EL (cell line): ENCODE measurements at places on chromosomes 12 and 14.

GRCh38 chr12:68334132-68334531 lies 2.0 kb upstream of the MDM1 start:
- DNase-seq = no peak

DNA sequence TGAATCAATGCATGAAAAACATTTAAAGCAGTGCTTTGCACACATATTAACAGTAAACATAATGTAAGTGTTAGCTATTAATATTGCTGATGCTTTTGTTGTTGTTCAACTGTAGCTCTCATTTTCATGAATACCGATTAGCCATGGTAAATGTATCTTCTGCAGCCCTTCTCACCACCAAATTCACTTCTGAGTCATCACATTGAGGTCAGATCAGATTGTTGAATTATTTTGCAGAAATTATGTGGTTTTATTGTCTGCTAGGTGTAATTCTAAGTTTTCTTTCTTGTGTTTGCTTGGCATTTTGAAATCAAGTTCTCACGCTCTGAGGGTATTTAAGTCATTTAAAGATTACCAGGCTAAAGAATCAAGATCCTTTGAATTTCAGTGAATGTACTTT lies 74.6 kb downstream of the AKAP6 start:
- peak; percentile 5 for DNase-seq

GRCh38 chr14:94163796-94164195 lies 10.3 kb upstream of the PPP4R4 start:
- DNase-seq = no peak

GRCh38 chr12:81170072-81170471 lies 92.2 kb downstream of the ACSS3 start:
- peak; percentile 54 for DNase-seq

DNA sequence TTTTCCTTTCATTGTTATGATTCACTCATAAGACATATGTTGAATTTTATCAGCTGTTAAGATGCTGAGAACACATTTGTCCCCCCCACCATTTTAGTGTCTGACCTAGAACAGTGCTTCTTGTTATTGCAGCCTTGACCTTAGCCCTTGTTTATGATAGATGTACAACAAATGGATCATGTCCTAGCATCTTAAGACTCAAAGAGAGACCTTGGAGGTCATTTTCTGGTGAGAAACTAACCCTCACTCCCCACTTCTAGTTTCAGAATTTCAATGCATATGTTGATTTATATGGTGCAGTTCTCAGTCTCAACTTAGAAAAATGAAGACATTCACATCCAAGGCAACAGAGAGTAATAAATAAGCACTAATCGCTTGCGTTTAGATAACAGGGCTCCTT lies 391.2 kb downstream of the AEBP2 start:
- DNase-seq = no peak

DNA sequence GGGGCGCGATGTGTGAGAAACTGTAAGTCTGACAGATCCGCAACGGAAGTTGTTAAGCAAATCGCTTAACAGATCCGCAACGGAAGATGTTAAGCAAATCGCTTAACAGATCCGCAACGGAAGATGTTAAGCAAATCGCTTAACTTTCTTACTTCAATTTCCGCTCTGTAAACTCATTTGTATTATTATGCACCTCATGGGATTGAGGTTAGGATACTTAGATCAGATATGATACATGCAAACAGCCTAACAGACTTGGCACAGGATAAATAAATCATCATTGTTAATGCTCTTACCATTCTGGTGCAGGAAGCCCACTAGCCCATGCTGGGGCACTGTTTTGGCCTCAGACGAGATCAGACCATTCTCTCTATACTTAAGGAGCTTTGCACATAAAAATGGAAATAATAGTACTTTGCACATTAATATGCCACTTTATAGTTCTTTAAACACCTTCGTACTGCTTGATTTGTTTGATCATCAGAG lies 399 bp downstream of the NCAPD2 start:
- no peak for DNase-seq

GRCh38 chr14:67749341-67750084 lies 47.8 kb downstream of the RDH12 start:
- DNase-seq = no peak

GRCh38 chr12:53750812-53751335 lies 905 bp downstream of the CISTR start:
- no peak for DNase-seq

DNA sequence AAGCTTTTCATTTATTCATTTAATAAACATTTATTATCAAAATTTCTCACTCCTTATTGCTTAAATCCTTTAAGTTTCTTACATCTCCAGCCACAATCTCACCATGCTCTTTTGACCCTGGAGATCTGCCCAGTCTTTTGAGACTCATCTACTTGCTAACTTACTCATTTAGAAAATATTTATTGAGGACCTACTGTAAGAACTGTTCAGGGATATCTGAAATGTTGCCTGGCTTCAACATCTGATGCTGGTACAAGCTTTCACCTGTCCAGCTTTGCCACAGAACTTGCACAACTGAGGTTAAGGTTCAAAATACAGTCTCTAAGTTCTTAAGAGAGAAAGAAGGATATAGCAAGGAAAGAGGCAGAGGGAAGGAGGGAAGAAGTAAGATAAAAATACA lies 17.5 kb upstream of the GXYLT1 start:
- DNase-seq = peak; percentile 77

GRCh38 chr14:77832297-77832696 lies 32.4 kb downstream of the ADCK1 start:
- no peak for DNase-seq

GRCh38 chr14:64012003-64012402 lies 159.2 kb downstream of the SYNE2 start:
- no peak for DNase-seq

- DNase-seq = no peak
Measured at GRCh38 chr12:75581515-75581914, 70.1 kb upstream of the KRR1 start.

DNA sequence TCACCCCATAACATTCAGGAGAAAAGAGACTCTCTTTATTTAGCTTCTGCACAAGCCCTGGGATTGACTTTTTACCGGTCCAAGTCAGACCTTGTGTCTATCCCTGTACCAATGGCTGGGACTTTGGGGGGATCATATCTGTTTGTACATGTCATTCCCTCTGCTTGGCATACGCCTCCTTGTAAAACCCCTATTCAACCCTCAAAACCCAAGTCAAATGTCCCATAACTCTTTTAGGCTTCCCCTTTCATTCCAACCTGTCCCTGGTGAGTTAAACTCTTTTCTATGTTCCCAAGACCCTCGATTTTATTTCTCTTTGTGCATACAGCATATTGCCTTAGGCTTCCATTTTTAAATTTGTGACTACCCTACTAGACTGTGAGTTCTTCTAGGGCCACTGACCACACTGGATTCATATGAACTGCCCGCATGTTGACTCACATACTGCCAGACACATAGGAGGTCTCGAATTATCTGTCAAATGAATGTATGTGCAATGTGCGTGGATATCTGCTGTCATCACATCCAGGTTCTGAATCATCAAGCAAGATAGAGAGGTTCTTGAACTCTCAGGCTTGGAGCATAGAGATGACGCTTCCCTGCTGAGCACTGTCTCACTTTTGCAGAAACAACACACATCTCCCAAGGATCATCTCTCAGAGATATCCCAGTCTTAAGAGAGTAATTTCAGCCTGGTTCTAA lies 548.6 kb upstream of the TBX3 start:
- DNase-seq = peak; percentile 50

- DNase-seq = no peak
Measured at GRCh38 chr12:32947206-32948067, 50.9 kb upstream of the PKP2 start.

GRCh38 chr12:54383041-54383609 lies 1.4 kb downstream of the ZNF385A start:
- DNase-seq = peak; percentile 93

DNA sequence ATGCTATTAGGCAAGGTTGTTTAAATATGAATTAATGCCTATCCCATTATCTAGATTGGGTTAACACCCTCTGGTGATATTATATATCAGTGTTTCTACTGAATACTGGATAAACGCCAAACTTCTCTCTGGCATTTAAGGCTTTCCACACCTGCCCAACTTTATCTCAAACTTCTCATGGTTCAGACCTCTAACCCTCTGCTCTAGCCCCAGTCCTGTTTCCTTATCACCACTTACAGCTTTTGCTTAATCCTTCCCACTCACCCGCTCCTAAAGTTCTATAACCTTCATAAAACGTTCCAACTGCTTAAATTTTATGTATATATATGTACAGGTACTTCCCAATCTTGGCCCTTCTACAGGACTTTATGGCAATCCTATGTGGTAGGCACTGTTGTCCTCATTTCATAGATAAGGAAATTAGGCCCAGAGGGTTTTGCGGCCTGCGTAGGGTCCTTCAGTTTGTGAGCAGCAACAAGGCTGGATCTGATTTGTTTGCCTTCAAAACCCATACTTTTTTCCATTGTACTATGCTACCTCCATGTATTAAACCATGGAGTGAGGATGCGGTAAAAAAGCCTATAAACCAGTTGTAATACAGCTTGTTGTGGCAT lies 1.2 kb downstream of the LPCAT3 start:
- DNase-seq = no peak

GRCh38 chr14:65738339-65738738 lies 325.8 kb downstream of the FUT8 start:
- DNase-seq = no peak

DNA sequence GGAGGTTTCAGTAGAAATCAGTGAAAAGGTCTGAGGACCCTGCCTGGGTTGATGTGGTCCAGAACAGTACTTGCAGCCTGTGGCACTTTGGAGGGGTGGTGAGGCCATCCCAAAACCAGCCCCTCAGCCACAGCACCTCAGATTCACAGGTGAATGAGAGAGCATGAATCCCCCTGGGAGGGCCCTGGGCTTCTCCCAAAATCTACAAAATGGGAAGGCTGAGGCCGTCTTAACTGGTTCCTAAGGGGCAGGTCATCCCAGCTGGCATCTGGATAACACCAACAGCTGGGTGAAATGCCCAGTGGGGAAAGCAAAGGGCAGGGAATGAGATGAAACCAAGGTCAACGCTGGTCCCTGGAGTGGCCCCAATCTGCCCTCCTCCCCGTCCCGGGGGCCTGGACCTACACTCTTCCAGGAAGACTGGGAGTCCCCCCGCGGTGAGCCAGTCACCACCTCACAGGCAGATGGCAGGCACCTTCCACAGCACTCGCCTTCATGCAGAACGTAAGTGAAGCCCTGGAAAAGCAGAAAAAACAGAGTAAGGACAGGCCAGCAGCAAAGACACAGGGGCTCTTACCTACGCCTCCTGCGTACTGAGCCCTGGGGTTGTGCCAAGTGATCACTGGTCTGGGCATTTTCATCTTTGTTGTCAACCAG lies 26.3 kb upstream of the ANO2 start:
- DNase-seq = no peak

DNA sequence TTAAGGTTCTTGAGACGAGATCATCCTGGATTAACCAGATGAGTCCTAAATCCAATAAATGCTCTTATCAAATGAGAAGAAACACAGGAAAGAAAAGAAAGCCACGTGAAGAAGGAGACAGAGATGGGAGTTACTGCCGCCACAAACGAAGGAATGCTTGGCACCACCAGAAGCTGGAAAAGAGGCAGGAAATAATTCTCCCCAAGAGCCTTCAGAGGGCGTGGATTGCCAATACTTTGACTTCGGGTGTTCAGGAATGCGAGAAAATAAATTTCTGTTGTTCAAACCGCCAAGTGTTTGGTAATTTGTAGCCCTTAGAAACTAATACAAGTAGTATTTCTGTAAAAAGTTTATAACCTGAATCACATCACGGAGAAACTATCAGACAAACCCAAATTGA lies 31.3 kb downstream of the ABCD2 start:
- DNase-seq = no peak

DNA sequence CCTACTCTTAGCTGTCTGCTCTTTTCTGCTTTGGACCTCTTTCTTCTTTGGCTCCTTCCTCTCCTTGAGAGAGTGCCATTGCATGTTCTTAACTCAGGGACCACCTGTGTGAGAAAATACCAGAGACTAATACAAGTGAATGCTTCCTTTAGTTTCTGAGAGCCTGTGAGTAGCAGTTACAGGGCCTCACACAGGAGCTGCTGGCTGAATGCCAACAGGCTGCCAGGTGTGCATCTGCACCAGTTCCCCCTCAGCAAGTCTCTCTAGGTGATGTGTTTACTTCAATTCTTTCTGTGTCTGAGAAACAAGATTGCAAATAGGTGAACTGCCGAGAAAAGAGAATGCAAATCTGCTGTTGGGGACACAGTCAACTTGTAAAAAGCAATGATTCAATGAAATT lies 108.2 kb downstream of the STXBP6 start:
- DNase-seq = no peak

GRCh38 chr14:71181215-71182003 lies 274.1 kb downstream of the PCNX1 start:
- DNase-seq = no peak

- DNase-seq = no peak
Measured at GRCh38 chr14:31560759-31561154, 447 bp upstream of the NUBPL start.

GRCh38 chr12:4900327-4900726 lies 9.4 kb upstream of the KCNA1 start:
- DNase-seq = peak; percentile 77
